ENCODE measurements at places on chromosomes 7 and 10.

- H3K36me3 ChIP-seq = peaks cover 32% of the 10 kb centered on the region
- H3K4me1 ChIP-seq = peaks cover 50% of the 10 kb centered on the region
- H3K4me3 ChIP-seq = no peak overlapping the region
- peak overlapping the region; percentile 65 for H3K27ac ChIP-seq
These were observed 58.1 kb downstream of the NRP1 start for GRCh38 chr10:33276282-33276923.

DNA sequence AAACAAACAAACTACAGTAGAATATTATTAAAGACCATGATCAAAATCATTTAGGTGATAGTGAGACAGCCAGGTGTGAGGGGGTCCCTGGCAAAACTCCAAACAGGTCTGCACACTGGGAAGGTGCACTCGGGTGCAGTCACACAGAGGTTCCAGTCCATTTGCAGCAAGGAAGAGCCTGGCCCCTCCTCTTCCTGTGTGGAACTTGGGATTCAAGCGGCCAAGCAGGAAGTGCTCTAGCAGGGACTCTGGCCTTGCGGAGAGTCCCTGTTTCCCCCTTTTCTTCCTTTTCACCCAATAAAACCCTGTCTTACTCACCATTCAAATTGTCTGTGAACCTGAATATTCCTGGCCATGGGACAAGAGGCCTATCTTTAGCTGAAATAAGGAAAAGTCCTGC, 181.8 kb downstream of the LRRTM3 start:
- DNase-seq = no peak
- no peaks in the 10 kb centered on the region for H3K36me3 ChIP-seq
- no peaks in the 10 kb centered on the region for H3K27me3 ChIP-seq
- no peak overlapping the region for H3K4me3 ChIP-seq
- no peaks in the 10 kb centered on the region for H3K4me1 ChIP-seq

GRCh38 chr10:96041146-96041545, 2.2 kb upstream of the CCNJ start:
- no peak for DNase-seq
- no peak overlapping the region for H3K27ac ChIP-seq
- peaks cover 10% of the 10 kb centered on the region for H3K36me3 ChIP-seq
- H3K4me3 ChIP-seq = no peak overlapping the region

DNA sequence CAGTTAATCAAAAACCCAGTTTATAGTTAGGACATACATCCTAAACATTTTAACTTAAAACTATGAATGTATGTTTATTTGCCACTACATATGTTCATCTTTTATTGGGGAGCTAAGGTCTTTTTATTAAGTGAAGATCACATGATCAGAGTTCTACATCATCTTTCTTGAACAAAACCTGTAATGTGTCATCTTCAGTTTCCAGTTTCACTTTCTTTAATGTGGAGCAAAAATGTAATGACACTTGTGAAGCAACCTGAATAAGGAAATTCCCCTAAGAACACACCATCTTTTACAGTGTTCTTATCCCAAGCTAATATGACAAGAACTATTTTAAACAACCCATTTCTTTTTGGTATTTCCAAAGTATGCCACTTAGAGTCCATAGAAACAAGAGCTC, 166.7 kb upstream of the BET1 start:
- DNase-seq = no peak
- peaks cover 3% of the 10 kb centered on the region for H3K4me1 ChIP-seq
- H3K27ac ChIP-seq = no peak overlapping the region
- no peak overlapping the region for H3K4me3 ChIP-seq
- no peaks in the 10 kb centered on the region for H3K27me3 ChIP-seq

GRCh38 chr7:30921540-30922401, 10.1 kb downstream of the AQP1 start:
- peaks cover 6% of the 10 kb centered on the region for H3K4me1 ChIP-seq
- no peak overlapping the region for H3K4me3 ChIP-seq
- peak; percentile 45 for DNase-seq
- no peaks in the 10 kb centered on the region for H3K36me3 ChIP-seq
- H3K27me3 ChIP-seq = no peaks in the 10 kb centered on the region
- H3K27ac ChIP-seq = no peak overlapping the region

DNA sequence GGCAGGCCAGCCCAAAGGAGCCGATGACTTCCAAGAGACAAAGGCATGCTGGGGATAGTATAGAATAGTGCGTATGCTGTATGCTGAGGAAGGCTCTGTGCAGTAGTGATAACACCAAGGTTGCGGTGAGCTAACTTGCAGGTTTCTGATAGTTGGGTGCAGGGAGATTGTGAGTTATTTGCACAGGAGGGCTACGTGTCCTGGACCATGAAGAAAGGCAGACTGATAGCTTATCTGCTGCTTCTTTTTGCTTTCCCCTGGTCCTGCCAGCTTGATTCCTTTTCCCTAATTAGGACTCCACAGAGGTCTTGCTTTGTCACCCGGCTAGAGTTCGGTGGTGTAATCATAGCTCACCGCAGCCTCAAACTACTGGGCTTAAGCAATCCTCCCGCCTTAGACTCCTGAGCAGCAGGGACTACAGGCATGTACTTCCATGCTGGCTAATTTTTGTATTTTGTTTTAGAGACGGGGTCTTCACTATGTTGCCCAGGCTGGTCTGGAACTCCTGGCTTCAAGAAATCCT, 43.9 kb upstream of the ARHGAP12 start:
- no peaks in the 10 kb centered on the region for H3K4me1 ChIP-seq
- no peak overlapping the region for H3K27ac ChIP-seq
- no peak for DNase-seq
- H3K4me3 ChIP-seq = no peak overlapping the region
- H3K36me3 ChIP-seq = no peaks in the 10 kb centered on the region
- H3K27me3 ChIP-seq = no peaks in the 10 kb centered on the region

DNA sequence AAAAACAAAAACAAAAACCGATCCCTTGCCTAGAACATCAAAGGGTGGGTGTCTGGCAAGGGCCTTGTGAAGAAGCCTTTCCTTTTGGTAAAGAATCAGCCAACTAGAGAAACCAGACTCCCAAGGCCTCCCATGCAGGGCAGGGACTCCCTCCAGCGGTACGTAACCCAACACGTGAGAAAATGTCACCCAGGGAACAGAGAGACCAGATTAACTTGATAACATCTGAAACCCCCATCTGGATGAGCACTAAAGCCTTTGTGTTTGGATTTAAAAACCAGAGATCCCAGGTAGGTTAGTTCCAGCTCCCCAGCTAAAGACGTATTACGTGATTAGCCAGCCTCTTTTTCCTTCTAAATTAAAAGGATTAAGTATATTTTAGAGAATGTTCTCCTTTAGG, 3.0 kb upstream of the HABP2 start:
- DNase-seq = no peak
- peak overlapping the region; percentile 55 for H3K27ac ChIP-seq
- H3K4me1 ChIP-seq = peaks cover 20% of the 10 kb centered on the region

GRCh38 chr10:100468978-100469377, 6.2 kb downstream of the WNT8B start:
- H3K36me3 ChIP-seq = no peaks in the 10 kb centered on the region
- no peak overlapping the region for H3K27ac ChIP-seq
- no peak overlapping the region for H3K4me3 ChIP-seq
- H3K27me3 ChIP-seq = peaks cover 21% of the 10 kb centered on the region

DNA sequence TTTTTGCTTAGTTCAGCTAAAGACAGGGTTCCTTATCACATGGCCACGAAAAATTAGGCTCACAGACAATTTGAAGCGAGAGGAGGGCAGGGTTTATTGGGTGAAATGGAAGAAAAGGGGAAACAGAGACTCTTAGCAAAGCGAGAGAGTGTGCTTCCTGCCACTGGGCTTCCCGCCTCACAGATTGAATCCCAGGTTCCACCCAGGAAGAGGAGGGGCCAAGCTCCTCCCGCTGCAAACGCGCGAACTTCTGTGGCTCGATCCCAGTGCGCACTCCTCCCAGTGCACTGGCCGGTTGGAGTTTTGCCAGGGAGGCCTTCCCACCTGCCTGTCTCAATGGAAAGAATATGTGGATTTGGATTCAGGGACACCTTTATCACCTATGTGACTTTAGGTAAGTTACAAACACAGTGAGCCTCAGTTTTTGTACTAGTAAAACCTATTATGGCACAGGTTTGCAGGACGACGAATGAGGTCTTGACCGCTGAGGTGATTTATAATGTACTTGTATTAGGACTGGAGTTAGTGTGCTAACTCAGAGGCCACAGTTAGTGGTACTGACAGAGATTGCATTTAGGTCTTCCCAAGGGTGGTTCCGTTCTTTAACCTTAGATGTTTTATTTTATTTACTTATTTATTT, 48.5 kb upstream of the SP8 start:
- H3K27me3 ChIP-seq = no peaks in the 10 kb centered on the region
- no peaks in the 10 kb centered on the region for H3K4me1 ChIP-seq
- no peaks in the 10 kb centered on the region for H3K36me3 ChIP-seq
- no peak overlapping the region for H3K4me3 ChIP-seq
- H3K27ac ChIP-seq = no peak overlapping the region

- no peak overlapping the region for H3K4me3 ChIP-seq
- peaks cover 55% of the 10 kb centered on the region for H3K36me3 ChIP-seq
- DNase-seq = no peak
- H3K27ac ChIP-seq = peak overlapping the region; percentile 11
- H3K4me1 ChIP-seq = peaks cover 2% of the 10 kb centered on the region
- H3K27me3 ChIP-seq = no peaks in the 10 kb centered on the region
These were observed 29.1 kb downstream of the UBE2H start for GRCh38 chr7:129923709-129924108.

- no peak overlapping the region for H3K27ac ChIP-seq
- H3K36me3 ChIP-seq = no peaks in the 10 kb centered on the region
- H3K4me1 ChIP-seq = no peaks in the 10 kb centered on the region
- H3K27me3 ChIP-seq = peaks cover 32% of the 10 kb centered on the region
These were observed 37.3 kb upstream of the LEP start for GRCh38 chr7:128203710-128204214.

GRCh38 chr7:132075515-132075914, 500.8 kb downstream of the PLXNA4 start:
- DNase-seq = no peak
- H3K27me3 ChIP-seq = no peaks in the 10 kb centered on the region
- H3K36me3 ChIP-seq = no peaks in the 10 kb centered on the region
- no peaks in the 10 kb centered on the region for H3K4me1 ChIP-seq

- no peak overlapping the region for H3K4me3 ChIP-seq
- H3K4me1 ChIP-seq = no peaks in the 10 kb centered on the region
- H3K27ac ChIP-seq = no peak overlapping the region
- DNase-seq = no peak
- no peaks in the 10 kb centered on the region for H3K36me3 ChIP-seq
- H3K27me3 ChIP-seq = no peaks in the 10 kb centered on the region
These were observed 4.7 kb upstream of the LANCL2 start for GRCh38 chr7:55360486-55360885.

- no peak for DNase-seq
- no peaks in the 10 kb centered on the region for H3K27me3 ChIP-seq
- no peaks in the 10 kb centered on the region for H3K4me1 ChIP-seq
- no peaks in the 10 kb centered on the region for H3K36me3 ChIP-seq
- no peak overlapping the region for H3K27ac ChIP-seq
- H3K4me3 ChIP-seq = no peak overlapping the region
These were observed 54.1 kb upstream of the ABI1 start for GRCh38 chr10:26914898-26915297.

DNA sequence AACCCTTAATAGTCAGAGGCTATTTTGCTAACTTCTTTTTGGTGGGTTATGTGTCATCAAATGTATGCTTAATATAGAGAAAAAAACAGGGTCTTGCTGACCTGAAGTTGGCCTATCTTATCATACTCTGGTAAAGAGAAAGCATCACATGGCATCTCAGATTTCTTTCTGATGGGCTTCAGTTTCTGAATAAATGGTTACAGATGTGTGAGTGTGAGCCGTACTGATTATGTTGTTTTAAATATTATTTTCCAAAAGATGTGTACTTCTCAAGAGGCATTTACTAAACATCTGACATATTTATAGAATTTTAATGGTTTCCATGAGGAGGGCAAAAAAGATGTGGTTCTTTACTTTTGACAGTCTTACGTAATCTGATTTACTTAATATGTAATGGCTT, 28.4 kb downstream of the BBS9 start:
- no peaks in the 10 kb centered on the region for H3K4me1 ChIP-seq
- H3K36me3 ChIP-seq = no peaks in the 10 kb centered on the region
- no peaks in the 10 kb centered on the region for H3K27me3 ChIP-seq
- H3K27ac ChIP-seq = no peak overlapping the region
